ENCODE measurements at places on chromosomes 2 and 18.

- no peak for DNase-seq
Measured at GRCh38 chr2:99389371-99389770, 52.2 kb downstream of the EIF5B start.

GRCh38 chr2:162155093-162155492, 3.0 kb upstream of the GCG start:
- DNase-seq: no peak

- no peak for DNase-seq
Measured at GRCh38 chr18:24877066-24877465, 416.6 kb downstream of the HRH4 start.

DNA sequence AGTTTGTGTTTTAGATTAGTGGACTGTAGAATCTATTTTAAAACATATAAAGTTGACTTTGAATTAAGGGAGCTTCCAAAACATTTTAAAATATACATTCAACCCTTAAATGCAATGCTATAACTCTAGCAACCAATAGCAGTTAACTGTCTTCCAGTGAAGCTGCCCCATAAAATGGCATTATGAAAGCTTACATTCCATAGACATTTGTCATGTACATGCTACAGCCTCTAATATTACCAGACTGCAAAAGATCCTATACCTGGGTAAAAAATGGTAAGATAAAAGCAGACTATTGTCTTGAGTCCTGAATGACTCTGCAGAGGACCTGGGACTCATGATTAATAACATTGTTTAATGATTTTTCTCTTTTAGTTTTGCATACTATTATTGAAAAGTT, 489.4 kb downstream of the LRP1B start:
- no peak for DNase-seq

- peak; percentile 89 for DNase-seq
Measured at GRCh38 chr18:23311351-23312121, 141.6 kb upstream of the RIOK3 start.

GRCh38 chr2:216920937-216921456, 61.1 kb upstream of the TNP1 start:
- DNase-seq: no peak

DNA sequence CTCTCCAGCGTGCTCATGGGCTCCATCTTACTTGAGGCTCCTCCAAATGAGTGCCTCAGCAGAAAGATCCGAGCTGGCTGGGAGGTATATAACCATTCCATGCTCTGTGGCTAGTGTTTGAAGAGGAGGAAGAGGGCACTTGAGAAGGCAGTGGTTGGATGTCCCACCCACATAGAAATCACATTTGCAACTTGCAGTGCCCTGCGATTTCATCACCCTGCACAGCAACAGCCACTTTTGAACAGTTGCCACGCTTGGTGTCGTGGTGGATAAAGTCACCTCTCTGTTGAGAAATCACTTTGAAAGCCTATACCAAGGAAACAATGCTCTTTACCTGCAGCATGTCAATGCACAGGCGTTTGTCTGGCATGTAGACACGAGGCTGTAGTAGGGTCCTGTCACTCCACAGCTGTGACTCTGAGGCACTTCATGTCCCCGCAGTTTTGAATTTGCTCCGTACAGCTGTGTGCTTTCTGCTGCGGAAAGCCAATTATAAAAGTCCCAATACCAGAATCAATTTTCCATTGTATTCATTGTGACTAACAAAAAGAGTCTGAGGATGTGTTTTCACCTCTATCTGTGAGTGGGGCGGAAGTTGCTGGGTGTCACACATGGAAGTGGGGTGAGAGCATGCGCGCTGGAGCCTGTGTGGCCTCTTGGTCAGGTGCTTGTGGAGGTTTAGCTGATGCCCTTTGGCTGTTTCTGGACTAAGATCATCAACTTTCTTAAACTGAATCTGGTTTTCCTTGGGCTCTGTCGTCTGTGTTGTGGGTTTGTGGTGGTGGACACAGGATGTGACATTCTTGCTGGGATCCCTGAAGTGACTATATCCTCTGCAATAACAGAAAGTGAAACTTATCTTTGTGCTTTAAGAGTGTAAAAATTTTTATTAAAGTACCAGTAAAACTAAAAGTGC, 2.8 kb downstream of the CNDP2 start:
- no peak for DNase-seq

DNA sequence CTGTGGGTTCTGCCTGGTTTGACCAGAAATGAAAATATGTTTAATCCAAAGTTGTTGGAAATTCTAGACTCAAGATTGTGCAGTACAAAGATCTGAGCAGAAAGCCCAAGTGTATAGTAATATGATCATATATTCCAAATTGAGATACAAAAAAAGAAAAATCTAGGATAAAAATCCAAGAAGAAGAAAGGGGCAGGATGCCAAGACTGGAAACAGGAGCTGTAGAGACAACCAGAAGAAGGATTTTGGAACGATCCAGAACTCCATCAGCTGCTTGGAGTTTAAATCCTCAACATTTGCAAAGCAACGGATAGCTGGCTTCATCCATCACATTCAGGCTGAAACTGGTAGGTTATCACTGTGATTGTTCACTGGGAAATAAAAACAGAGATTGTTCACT, 333.6 kb upstream of the UBE2E3 start:
- no peak for DNase-seq

GRCh38 chr2:33451825-33452224, 24.6 kb upstream of the RASGRP3 start:
- DNase-seq: no peak

DNA sequence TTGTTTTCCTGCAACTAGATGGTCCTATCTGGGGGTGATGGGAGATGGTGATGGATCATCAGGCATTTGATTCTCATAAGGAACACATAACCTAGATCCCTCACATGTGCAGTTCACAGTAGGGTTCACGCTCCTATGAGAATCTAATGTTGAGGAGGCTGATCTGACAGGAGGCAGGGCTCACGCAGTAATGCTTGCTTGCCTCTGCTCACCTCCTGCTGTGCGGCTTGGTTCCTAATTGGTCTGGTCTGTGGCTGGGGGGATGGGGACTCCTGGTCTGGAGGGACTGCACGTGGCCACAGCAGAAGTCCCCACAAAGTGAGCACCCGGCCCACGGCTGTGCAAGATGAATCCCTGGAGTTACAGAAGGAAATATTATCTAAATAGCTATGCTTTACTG, 11.3 kb downstream of the MC5R start:
- DNase-seq: no peak

DNA sequence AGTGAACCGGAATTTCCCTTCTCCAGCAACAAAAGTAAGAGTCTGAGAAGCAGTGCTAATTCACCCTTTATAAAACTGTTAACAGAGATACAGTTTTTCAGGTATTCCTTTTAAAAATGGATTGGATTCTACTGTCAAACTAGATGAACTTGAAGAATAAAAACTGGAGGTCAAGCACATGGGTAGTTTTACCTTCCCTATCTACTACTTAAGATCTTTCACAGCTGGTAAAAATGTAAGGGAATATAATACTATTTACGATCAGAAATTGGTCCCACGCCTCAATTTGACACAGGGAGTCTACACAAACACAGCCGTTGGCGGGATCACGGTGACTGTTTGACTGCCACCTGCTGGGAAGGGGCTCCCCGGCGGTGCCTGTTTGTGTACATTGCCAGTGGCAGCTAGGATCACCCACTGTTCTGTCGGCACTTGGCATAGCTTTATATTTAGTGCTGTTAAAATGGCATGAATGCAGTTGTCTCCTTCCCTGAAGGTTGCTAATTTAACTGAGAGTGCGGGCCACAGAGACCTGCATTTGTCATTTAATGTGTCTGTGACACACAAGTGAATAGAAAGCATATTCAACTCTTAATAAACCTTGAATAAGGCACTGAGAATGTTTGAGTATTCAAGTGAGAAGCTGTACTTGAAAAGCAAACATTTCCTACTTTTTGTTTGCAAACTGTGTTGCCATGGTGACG, 59.5 kb downstream of the ABCG8 start:
- DNase-seq: peak; percentile 55

GRCh38 chr18:13463526-13464210, 245.1 kb downstream of the LDLRAD4 start:
- DNase-seq: no peak

DNA sequence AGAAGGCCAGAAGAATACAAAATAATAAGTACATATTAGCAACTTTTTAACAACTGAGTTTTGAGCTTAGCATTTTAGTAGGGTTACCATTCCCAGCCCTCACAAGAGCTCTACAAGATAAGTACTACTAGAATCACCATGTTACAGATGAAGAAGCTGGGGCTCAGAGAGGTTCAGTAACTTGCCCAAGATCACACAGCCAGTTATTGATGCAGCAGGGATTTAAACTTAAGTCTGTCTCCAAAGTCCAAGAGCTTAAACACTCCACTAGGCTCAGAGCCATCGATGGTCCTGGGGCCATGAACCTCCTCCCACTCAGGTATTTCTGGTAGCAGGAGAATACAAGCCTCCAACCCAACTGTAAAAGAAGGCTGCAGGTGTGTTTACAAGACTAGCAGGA, 30.8 kb downstream of the TNS1 start:
- no peak for DNase-seq

- no peak for DNase-seq
Measured at GRCh38 chr2:170145675-170146432, 32.1 kb upstream of the MYO3B start.

DNA sequence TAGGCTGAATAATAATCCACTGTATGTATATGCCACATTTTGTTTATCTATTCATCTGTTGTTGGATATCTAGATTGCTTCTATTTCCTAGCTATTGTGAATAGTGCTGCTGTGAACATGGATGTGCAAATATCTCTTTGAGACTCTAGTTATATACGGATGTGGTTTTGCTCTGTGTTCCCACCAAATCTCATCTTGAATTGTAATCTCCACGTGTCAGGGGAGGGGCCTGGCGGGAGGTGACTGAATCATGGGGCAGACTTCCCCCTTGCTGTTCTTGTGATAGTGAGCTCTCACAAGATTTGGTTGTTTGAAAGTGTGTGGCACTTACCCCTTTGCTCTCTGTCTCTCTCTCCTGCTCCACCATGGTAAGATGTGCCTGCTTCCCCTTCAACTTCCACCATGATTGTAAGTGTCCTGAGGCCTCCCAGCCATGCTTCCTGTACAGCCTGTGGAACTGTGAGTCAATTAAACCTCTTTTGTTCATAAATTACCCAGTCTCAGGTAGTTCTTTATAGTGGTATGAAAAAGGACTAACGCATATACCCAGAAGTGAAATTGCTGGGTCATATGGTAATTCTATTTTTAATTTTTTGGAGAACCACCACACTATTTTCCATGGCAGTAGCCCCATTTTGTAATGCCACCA, 86.1 kb upstream of the UPP2 start:
- no peak for DNase-seq

GRCh38 chr2:105841551-105841950, 96.8 kb downstream of the NCK2 start:
- DNase-seq: no peak

GRCh38 chr2:41966431-41966893, 81.4 kb upstream of the PKDCC start:
- peak; percentile 96 for DNase-seq

DNA sequence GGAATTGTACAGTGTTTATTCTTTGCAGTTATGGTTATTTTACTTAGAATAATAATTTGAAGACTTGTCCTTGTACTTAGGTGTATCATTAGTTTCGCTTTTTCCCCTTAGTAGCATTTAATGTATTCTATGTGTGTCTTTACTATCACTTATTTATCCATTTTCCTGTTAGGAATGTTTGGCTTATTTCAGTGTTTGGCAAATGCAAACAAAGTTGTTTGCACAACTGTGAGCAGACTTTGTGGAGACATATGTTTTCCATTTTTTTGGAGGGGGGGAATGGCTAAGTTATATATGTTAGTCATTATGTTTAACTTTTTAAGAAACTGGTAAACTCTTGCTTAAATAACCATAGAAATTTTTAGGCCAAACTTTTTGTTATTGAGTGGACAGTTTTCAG, 447.7 kb downstream of the SOX11 start:
- no peak for DNase-seq

DNA sequence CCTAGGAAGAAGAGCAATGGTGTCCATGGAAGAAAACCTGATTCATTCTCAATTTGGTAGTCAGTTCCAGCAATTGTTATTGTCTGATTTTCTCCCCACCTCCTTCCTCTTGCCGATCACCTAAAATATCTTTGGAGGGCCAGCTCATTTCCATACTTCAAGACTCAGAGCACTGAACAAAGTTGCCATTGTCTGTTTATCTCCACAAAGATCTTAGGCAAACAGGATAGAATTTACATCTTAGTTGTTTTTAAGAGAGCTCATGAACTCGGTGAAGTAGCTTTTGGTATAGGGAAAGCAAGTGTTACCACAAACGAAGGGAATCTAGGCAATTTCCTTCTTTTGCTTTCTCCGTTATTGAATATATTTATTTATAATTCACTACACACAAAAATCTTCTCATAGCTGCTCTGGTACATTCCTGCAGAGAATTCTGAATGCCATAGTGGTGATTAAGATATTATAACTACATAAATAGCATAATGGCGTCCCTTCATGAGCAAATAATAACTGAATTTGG, 41.5 kb upstream of the CHST9 start:
- no peak for DNase-seq

- no peak for DNase-seq
Measured at GRCh38 chr18:76432970-76433767, 61.9 kb downstream of the ZNF516 start.

DNA sequence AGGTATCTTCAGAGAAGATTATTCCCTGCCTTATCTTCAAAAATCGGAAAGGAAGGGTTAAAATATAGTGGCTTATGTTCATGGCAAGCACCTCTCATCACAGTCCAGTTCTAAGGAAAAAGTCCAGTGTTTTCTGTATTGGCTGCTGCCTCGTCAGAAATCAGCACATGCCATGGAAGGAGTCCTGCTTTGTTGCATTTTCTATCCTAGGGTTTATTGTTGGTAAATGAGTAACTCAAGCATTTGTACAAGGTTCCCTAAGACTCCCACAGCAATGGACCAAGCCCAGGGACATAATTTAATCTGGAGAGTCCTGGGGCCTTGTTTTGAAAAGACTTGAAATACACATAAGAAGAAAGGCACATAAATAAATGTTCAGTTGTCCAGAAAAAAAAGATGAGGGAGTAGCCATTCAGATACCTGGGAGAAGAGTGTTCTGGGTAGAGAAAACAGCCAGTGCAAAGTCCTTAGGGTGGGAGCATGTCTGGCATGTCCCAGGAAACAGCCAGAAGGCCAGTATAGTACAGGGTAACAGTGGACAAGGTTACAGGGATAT, 26.4 kb downstream of the NBEAL1 start:
- no peak for DNase-seq

DNA sequence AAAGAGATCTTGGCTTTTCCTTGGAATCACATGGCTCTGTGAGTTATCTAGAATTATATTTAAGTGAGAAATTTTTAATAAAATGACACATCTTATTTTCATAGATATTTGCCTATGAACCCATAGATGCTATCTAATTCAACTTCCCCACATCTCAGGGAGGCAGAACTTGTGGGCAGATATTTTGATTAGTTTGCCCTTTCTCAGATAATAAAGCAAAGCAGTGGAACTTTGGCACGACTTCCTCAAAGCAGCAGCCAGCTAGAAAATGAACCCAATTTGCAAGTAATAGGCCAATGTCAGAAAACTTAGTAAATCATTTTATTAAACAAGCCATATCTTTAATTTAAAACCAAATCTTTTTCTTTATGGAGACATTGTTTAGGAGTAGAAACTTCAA, 32.7 kb downstream of the RAB27B start:
- DNase-seq: no peak

- DNase-seq: no peak
Measured at GRCh38 chr2:35933031-35933430, 422.5 kb upstream of the CRIM1 start.
